ENCODE measurements at places on chromosomes 6 and 20.

- no peak for DNase-seq
Measured at GRCh38 chr6:38505826-38506225, 133.9 kb downstream of the BTBD9 start.

DNA sequence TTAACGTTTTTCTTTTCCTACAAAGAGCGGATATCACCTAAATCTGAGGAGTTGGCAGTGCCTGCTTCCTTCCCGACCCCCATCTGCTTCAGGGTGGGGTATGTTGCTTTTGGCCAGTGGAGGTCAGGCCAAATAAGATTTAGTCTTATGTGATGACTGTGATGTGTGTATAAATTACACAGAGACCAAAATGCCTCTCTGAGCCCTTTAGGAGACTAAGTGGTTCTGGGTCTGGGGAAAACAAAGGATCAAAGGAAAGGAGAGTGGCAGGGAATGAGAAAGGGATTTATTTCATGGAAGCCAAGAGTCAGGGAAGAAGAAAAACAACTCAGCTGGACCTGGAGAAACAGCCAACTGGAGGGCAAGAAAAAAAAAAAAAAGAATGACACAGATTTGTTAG is 39.1 kb upstream of the TBC1D7 start:
- DNase-seq: no peak

GRCh38 chr6:163708466-163708865 is 293.9 kb downstream of the QKI start:
- DNase-seq: no peak

GRCh38 chr20:47704746-47705496 is 80.4 kb downstream of the SULF2 start:
- DNase-seq: no peak

GRCh38 chr20:41874658-41875057 is 256.5 kb upstream of the CHD6 start:
- no peak for DNase-seq

All from fibroblast of skin of left biceps (primary cell).